ENCODE measurements at places on chromosomes 2 and 18.
A peak's percentile ranks its signal among the peaks of the same experiment; 100 is the strongest.

GRCh38 chr2:182541268-182541667 lies 114.4 kb upstream of the PDE1A start:
- DNase-seq, result no peak

DNA sequence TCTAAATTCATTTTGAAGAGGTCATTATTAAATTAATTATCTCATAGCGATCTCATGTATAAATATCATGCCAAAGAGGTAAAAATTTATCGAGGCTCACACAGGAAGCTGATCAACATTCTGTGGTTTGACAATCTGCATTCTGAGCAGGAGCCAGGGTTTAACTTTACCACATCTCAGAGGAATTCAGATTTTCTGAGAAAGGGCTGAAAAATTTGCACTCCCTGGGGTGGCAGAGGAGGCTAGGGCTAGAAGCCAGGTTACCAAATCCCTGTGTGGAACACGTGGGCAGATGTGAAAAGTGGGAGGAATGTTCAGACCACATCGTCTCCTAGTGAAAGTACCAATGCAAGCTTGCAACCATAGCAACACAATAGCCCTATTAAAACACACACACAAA lies 63.5 kb upstream of the CTLA4 start:
- no peak for DNase-seq

GRCh38 chr2:24349097-24349496 lies 11.2 kb downstream of the ITSN2 start:
- no peak for DNase-seq

DNA sequence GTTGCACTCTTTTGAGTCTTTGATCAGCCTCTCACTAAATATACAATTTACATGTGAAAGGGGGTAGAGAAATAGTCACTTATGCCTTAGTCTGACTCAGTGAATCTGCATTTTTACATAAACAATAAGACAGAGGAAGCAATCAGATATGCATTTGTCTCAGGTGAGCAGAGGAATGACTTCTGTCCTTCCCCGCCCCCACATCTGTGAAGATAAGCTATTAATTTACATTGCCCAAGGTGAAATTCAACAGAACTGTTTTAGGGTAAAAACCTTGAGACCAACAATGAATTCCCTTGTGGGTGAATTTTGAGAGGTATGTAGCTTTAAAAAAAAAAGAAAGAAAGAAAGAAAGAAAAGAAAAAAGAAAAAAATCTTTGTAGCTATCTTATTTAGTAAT lies 1302.9 kb upstream of the ACVR2A start:
- no peak for DNase-seq

DNA sequence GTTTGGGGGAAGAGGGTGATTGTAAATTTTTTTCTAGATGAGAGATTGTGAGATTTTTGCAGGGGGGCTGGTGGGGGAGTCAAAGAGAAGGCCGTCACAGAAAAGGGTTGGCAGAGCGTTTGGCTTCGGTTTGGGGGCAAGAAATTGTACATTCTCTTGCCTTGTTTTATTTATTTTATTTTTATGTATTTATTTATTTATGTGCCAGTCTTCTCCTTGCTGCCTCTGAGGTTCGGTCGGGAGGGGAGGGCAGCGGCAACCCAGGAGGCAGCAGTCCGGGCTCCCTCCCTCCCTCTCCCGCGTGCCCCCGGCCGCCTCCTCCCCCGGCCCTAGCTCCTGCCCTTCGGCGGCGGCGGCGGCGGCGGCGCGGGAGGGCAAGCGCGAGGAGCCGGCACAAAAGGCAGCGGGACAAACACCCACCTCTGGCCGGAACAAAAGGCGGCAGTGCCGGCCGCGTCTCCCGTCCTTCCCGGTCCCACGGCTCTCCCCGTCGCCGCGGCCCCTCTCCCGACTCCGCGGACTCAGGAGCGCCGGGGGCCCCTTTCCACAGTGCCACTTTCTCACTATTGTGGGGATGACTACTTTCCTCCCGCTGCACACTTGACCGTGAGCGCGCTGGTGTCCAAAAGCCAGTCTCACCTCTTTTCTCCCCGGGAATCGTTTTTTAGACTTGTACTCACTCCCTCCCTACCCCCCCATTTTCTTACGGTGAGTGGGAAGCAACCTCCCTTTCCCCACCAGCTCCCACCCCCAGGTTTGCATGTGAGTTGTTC lies 1.2 kb downstream of the BCL11A start:
- no peak for DNase-seq

DNA sequence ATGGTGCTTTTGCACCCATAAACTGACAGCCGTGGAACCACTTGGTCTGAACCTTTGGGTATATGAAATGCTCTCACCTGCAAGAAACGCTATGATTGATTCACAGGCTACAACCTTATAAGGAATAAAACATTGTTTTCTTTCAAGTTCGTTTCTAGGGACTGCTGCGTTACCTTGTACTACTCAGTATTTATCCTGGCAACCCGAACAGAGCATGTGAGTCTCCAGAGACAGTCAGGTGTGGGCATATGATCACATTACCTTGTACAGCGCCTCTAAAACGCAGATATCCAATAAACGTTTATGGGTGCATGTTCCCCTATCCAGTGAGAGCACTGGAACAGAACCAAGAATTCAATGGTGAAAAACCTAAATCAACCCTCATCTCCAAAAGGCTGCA lies 1.7 kb downstream of the CCBE1 start:
- no peak for DNase-seq

- no peak for DNase-seq
Observed at GRCh38 chr18:37465958-37466357, 99.6 kb downstream of the CELF4 start.

GRCh38 chr2:159050426-159050825 lies 82.0 kb downstream of the TANC1 start:
- no peak for DNase-seq

- no peak for DNase-seq
Observed at GRCh38 chr2:139790807-139791752, 1010.9 kb upstream of the NXPH2 start.

DNA sequence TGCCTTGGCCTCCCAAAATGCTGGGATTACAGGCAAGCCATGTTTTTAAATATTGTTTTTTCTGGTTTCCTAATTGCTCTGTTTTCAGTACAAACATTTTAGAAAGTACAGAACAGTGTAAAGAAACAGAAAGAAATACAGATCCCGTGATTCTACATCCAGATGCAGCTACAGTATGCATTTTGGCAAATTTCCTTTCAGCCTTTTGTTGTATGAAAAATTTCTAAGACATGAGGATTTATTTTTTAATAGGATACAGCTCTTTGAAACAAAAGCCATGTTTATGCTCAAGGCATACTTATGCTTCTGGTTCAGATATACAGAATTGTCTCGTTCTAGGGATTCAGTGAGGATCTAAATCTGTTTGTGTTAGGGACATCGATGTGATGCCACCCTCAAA lies 109.5 kb downstream of the MAP2 start:
- DNase-seq, result no peak

- no peak for DNase-seq
Observed at GRCh38 chr2:127220102-127220767, at the start of gene CYP27C1. Gene CYP27C1, minus strand, starts transcription at chr2:127220299. Its CDS starts 29 bp downstream, at chr2:127220270.

- DNase-seq, result peak; percentile 37
Observed at GRCh38 chr2:175690113-175690837, 311.8 kb downstream of the LNPK start.

DNA sequence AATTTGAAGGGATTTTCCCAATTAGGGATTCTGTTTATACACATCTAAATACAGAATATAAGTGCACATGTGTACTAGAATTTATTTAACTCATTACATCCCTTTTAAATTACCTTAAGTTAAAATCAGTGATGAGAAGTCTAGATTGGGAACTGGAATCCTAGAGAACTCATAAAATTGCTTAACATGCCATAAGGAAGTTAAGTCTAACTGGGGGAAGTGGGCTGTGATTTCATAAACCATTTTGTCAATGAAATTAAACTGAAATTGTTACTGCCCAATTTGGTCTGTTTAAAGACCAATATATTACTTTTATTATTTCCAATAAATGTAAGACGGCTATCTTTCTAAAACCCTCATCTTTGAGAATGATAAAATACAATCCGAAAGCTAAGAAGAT lies 72.3 kb upstream of the CD226 start:
- DNase-seq, result no peak

- no peak for DNase-seq
Observed at GRCh38 chr2:38959938-38960608, 70.4 kb downstream of the ARHGEF33 start.

- DNase-seq, result no peak
Observed at GRCh38 chr2:170744248-170745002, 25.8 kb upstream of the ERICH2 start.

GRCh38 chr2:105425936-105426625 lies 27.2 kb upstream of the FHL2 start:
- DNase-seq, result no peak

DNA sequence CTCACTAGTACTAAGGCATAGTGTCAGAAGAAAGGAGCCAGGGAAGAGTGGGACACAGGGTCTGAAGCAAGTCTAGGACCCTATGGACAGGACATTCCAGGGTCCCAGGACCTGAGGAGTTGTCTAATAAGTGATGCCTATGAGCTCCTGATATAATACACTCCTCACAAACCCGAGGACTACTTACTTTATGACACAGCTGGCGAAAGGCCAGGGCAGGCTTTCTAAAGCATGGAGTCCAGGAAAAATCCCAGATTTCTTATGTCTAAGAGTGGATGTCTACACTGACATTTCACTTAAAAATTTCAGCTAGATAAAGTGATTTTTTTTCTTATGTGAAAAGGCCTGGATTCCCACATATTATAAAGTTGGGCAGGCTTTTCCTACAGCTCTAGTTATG lies 502.2 kb upstream of the SETBP1 start:
- no peak for DNase-seq

GRCh38 chr2:18096836-18097405 lies 218.5 kb downstream of the KCNS3 start:
- no peak for DNase-seq

GRCh38 chr2:73013936-73014335 lies 57.6 kb downstream of the SFXN5 start:
- no peak for DNase-seq

GRCh38 chr18:55013685-55014084 lies 54.4 kb upstream of the CCDC68 start:
- DNase-seq, result no peak

DNA sequence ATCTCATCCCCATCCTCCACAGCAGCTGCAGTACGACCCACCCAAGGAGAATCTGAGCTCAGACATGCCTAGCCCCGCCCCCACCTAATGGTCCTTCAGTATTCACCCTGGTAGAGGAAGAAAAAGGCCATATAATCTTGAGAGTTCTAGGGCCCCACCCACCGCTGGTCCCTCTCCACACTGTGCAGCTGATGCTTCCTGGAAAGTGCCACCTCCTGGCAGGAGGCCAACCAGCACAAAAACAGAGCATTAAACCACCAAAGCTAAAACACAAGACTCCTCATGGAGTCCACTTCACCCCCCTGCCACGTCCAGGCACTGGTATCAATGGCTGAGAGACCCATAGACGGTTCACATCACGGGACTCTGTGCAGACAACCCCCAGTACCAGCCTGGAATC lies 40.7 kb downstream of the MC4R start:
- no peak for DNase-seq

GRCh38 chr2:69605284-69605683 lies 38.3 kb downstream of the AAK1 start:
- no peak for DNase-seq

GRCh38 chr18:5073026-5073944 lies 123.8 kb downstream of the AKAIN1 start:
- no peak for DNase-seq

DNA sequence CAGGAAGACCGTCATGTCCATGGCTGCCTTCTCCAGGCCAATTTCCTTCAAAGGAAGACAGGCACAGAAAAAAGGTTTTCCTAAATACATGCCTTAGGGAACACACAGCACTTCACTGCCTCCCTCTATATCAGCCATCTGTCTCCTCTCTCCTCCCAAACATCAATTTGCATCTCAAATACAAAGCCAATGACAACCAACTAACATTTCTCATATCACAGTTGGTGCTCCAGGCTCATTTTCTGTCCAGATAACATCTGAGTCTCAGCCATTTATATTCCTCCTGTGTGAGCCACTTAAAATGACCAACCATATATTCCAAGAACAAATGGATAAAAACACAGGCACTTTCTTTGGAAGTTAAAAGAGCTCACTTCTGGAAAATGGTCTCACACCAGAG lies 62.5 kb upstream of the ACAA2 start:
- no peak for DNase-seq

- no peak for DNase-seq
Observed at GRCh38 chr18:27996801-27997272, 180.1 kb downstream of the CDH2 start.

DNA sequence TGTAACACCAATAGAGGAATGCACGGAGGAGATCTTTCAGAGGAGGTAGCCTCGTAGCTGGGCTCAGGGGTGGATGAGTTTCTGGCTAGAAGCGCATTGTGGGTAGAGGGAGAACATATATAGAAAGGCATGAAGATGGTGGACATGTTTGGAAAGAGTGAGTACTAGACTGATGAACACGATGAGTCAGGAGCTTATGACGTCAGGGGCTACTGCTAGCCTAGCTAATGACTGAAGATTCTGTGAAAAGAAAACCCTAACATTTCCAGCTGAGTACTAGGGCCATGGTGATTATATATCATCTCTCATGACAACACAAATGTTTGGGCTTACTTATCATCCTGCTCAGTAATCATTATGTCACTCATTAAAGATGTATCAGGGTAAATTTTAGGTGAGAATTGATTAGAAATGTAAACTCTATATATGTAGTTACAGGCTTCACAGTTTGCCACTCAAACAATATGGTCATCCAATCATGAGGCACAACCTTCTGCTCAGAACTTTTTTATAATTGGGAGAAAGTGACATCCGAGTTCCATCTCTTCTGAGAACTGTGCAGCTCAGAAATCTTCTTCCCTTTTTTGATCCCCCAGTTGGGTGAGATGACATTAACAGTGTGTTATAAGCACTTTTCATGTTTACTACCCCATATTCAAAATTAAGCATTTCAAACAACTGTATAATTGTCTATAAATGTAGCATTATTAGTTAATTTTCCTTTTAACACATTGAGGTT lies 22.2 kb upstream of the IL1RN start:
- DNase-seq, result no peak

DNA sequence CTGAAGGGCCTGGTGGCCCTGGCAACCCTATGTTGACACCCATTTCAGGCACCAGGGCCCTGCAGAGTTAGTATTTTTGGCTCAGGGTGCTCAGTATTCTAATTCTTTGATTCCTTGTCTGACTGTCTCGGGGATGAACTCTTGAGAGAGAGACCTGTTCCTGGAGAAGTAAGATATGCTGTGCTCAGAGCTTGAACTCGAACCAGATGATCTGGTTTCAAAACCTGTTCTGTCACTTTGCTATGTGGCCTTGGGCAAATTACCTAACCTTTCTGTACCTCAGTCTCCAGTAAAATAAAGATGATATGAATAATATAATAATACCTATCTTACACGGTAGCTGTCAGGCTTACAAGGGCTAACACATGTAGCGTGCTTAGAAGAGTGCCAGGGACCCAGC lies 294.2 kb downstream of the DYSF start:
- no peak for DNase-seq

- DNase-seq, result no peak
Observed at GRCh38 chr2:105387225-105387624, 11.6 kb downstream of the FHL2 start.

GRCh38 chr2:46663614-46664013 lies 184.2 kb downstream of the TMEM247 start:
- no peak for DNase-seq

GRCh38 chr2:16275131-16275530 lies 334.8 kb downstream of the MYCN start:
- DNase-seq, result no peak

GRCh38 chr2:55391155-55391554 lies 28.5 kb downstream of the CCDC88A start:
- DNase-seq, result no peak
